Lower leg skin (tissue), 4 donors: ENCODE measurements at places on chromosomes 12 and 14.

GRCh38 chr14:36716614-36717184, 55.0 kb downstream of the PAX9 start:
- no peak for DNase-seq

DNA sequence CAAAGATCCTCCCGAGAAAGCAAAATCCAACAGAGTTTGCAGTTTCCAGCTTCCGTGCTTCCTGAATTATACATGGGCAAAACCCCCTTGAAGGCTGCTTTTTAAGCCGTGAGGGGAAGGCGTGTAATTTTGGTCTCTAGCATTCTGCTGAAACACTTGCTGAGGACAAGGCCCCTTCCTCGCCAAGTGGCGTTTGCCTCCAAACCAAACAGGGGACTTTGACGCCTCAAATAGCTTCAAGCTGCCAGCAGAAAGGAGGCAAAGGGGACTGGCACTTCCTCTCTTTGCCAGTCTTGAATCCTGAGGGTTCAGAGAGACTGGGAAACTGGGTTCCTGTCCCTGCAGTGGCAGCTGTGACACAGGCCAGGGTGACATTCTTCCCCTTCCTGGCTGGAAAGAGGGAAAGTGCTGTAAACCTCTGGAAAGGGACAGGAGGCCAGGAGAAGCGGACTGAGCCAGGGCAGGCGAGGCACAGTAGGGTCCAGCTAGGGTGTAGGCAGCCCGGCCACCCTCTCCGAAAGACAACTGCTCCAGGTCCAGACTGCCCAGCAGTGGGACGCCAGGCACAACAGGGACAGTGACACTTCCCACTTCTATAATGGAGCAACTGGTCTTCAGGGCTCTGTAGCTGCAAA, 96.2 kb upstream of the MED13L start:
- DNase-seq, result no peak

DNA sequence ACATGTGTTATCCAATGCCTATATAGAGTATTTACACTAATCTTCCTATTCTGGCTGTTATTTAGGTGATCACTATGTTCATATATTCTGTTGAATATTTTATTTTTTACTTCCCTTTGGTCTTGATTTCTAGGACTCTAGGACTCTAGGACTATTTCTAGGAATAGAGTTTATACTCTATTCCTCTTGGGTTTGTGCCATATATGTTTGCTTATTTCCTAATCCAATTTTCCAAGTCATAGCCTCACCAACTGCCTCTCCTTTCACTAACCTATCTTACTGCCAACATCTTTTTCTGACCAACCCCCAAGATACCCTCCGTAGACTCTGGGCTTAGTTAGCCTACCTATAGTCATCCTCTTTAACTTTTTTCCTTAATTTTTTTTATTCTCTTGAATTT, 28.5 kb downstream of the ARF6 start:
- no peak for DNase-seq

- DNase-seq, result no peak
These were observed 38.3 kb downstream of the FGD6 start for GRCh38 chr12:95179011-95179410.

DNA sequence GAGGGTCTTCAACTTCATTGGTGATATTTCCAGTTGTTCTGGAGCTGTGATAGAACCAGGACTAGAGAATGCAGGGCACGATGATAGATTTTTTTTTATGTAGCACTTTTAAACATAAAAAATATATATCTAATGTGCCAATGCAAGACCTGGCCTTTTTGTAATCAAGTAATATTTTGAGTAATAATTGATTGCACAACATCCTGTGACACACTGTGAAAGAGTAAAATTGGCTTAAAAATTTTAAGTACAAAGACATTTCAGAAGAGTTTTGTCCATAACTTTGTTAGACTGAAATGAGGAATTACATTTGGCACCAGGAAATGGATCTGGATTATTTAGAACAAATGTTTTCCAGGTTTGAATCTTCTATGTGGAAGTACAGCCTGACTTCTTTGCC, 22.1 kb downstream of the PRKCH start:
- no peak for DNase-seq

DNA sequence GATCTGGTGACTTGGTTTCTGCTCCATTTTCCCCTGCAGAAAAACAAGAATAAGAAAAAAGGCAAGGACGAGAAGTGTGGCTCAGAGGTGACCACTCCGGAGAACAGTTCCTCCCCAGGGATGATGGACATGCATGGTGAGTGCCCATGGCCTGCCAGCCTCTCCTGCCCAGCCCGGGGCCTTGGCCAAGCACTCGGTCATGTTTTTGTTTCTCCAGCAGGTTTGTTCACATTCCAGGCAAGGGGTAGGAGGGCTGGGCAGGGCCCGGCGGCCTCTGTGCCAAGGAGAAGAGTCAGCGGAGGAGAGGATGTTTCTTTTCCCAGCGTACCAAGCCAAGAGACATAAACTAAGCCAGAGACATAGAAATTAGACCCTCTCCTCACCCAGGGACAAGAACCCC, 13.6 kb downstream of the BCL7A start:
- DNase-seq, result no peak

- no peak for DNase-seq
These were observed 141.0 kb upstream of the RMST start for GRCh38 chr12:97321621-97322020.

GRCh38 chr12:94353130-94353529, 106.5 kb downstream of the CEP83 start:
- no peak for DNase-seq

GRCh38 chr12:45731190-45731775, 1.8 kb downstream of the ARID2 start:
- DNase-seq, result no peak

GRCh38 chr14:77615361-77616132, 890 bp downstream of the SPTLC2 start:
- DNase-seq, result no peak

- no peak for DNase-seq
These were observed 229.2 kb downstream of the EMP1 start for GRCh38 chr12:13425766-13426165.

DNA sequence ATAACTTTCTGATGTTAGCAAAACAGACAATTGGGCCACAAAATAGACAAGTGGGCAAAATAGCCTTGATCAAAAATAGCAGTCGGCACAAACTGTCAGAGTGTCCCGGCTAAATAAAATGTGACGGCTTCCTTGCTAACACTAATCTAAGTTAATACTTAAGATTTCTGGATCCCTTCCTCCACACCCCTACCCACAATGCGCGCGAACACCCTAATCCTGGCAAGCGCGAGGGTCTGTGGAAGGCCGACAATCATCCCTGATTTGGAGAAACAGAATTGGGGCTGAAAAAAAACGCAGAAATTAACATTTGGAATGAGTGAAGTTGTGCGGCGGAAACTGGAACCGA, 489 bp downstream of the CEP290 start:
- DNase-seq, result no peak

DNA sequence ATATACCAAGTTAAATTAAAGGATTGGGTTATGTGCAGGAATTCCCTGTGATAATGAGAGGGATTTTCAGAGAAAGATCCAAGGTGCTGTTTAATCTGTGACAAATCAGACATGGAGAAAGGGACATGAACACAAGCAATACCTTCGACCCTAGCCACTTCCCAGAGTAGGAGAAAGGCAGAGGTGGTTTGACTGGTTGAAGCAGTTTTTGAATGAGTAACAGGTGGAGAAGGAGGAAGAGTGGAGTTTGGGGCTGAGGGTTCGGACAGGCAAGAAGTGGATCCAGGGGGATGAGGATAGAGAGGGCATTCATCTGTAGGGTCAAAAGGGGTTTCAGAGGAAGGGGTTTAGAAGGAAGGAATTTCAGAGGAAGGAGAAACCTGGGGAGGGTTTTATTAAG, 27.4 kb upstream of the A2M start:
- DNase-seq, result no peak

DNA sequence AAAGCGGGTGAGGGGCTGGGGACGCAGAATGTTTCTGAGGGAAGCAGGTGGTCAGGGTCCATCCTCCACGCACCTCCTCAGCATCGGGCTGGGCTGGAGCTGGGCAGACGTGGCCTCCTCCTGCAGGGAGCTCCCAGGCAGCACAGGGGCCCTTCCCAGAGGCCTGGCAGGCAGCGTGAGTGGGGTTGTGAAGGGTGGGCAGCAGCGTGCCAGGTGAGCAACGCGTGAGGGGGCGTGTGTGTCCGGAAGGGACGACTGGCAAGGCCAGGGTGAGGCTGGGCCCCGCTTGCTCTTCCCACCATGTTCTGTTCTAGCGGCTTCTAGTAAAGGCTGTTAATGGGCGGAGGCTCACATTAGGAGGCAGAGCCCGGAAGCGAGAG, 17.1 kb downstream of the ANKRD9 start:
- no peak for DNase-seq

DNA sequence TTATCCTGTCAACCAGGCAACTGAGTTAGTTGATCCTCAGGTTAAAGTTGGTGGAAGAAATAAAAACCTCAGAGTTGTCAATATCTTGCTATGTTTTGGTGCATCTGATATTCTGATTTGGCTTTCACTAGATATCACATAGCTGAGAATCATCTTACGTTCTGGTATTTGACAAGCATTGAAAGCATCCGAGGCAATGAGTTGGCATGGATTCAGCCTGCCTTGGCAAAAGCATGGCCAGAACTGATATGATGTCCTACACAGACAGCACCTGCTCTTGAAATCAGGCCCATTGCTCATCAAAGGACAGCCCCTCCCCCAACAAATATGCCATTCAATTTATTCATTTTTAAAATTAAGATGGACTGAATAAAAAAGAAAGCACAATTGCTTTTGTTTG, 320.7 kb upstream of the ATP2B1 start:
- DNase-seq, result no peak

DNA sequence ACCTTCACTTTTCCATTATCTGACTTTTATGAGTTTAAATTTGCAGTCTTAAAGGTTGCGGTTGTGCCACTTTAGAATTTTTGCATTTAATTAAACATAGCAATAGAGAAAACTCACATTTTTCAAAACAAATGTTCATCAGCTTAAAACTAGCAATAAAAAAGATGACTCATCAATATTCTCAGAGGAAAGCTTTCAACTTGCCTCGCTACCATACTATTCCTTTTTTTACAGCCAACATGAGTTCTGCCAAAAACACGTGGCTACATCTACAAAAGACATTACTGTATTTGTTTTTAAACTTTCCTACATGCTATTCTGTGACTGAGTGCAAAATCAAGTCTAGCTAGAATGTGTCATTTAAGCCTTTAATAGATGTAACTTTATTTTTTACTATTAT, 497.1 kb downstream of the RPS29 start:
- no peak for DNase-seq

- no peak for DNase-seq
These were observed 36.8 kb downstream of the CCDC88C start for GRCh38 chr14:91380610-91381371.

GRCh38 chr12:29738365-29738764, 45.4 kb downstream of the TMTC1 start:
- no peak for DNase-seq

- DNase-seq, result no peak
These were observed 44.2 kb upstream of the DCD start for GRCh38 chr12:54692353-54692752.

DNA sequence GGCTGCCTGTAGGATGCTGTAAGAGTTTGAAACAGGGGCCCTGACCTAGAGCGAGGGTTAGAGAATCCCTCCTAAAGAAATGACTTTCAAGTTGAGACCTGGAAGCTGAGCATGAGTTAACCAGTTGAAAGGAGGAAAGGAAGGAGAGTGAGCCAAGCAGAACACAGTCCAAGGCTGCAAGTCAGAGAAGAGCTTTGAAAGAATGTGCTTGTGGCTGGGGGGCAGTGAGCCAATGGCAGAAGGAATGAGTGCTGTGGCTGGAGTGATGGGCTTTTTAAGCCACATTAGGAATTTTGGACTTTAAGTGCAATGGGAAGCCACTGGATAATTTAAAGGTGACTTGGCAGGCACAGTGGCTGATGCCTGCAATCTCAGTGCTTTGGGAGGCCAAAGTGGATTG, 18.1 kb downstream of the CDKN1B start:
- no peak for DNase-seq
